ENCODE measurements at places on chromosomes 1 and 21. TPM values are rescaled to one million over a fixed set of nuclear protein-coding genes. Genes with fewer than 3 reads are reported as not detected.

GRCh38 chr1:48916130-48917069 lies 139.7 kb upstream of the BEND5 start:
- no peak for DNase-seq

DNA sequence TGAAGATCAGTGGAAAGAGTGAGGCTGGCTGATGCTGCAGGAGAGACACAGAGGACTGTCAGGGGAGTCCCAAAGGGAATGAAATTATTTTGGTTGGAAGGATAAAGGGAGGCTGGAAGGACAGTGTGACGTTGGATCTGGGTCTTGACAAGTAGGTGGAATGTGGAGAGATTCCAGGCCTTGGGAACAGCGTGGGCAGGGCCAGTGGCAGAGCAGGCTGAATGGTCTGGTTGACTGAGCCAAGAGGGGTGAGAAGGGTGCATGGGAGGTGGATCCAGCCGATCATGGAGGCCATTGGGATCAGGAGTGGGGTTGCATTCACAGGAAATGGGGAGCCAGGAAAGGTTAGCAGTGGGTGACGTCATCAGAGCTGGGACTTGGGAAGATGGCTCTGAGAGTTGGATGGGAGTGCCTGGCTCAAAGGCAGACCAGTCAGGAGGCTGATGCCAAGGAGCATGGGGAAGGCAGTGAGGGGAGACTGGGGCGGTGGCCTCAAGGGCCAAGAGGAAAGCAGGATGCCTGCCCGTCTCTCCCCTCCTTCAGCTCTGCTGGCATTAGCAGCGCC lies 146.2 kb upstream of the VAMP3 start:
- no peak for DNase-seq

GRCh38 chr1:119611701-119612113 lies 36.4 kb downstream of the ZNF697 start:
- peak; percentile 85 for DNase-seq

DNA sequence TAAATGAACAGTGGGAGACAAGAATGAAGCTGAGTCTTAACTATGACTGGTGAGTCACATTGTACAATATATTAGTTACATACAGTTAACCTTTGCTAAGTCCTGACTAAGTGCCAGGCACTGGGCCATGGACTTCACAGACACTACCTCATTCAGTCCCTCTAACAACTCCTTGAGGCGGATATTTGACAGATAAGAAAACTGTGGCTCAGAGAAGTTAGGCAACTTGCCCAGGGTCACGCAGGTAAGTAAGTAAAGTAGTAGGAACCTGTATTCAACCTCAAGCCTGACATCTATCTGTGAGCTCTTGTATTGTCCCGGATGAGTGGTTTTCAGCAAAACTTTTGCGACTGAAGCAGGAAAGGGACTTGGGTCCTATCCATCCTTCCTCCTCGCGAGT lies 62.1 kb downstream of the GNG12 start:
- no peak for DNase-seq

CNR2 gene
- 0.14 TPM for total RNA-seq

GRCh38 chr1:36534711-36535412 lies 52.1 kb upstream of the CSF3R start:
- peak; percentile 50 for DNase-seq

- no peak for DNase-seq
Measured at GRCh38 chr21:44647222-44647552, 973 bp downstream of the KRTAP10-11 start.

DNA sequence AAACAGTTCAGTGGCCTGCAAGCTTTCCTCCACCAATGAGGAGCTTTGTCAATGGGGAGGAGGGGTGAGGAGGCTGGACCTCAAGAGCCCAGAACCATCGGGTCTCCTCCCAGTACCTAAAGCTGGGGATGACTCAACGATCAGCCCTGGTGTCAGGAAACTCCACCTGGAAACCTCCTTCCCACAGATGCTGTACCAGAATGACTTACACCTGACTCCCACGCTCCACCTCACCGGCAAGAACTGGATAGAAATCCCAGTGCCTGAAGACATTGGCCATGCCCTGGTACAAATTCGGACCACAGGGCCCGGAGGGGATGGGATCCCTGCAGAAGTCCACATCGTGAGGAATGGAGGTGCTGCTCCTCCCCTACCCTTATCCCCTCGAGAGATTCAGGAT lies 11.4 kb downstream of the TMEM81 start:
- DNase-seq: no peak

RHEX gene
- 1.8 TPM for total RNA-seq

DNA sequence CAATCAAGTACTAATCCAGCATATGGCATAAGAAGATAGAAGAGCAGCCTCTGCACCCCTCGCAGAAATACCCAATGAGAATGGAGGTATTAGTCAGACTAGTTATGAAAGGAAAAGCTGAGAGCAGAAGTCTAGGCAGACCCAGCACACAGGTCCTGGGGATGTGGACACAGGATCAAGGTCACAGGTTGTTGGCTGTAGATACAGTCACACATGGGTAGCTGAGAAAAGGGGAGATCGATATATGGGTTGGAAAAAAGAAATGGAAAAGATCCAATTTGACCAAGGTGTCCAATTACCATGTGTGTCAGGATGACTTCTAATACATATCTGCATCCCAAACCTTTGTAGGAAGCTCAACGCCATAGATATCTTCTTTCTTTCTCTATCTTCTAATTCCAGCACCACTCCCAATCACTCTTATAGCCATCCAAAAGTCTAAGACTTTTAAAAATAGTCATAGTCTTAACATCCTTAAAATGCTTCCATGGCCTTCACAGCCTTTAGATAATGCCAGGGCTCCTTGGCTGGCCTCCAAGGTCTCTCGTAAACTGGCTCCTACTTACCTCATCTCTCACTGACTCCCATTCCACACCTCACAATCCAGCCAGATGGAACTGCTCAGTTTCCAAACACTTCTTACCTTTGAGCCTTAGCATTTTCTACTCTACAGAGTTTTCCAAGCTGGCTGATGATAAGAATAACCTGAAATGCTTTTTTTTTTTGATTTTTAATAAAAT lies 8.3 kb upstream of the ZC3H11B start:
- no peak for DNase-seq

DNA sequence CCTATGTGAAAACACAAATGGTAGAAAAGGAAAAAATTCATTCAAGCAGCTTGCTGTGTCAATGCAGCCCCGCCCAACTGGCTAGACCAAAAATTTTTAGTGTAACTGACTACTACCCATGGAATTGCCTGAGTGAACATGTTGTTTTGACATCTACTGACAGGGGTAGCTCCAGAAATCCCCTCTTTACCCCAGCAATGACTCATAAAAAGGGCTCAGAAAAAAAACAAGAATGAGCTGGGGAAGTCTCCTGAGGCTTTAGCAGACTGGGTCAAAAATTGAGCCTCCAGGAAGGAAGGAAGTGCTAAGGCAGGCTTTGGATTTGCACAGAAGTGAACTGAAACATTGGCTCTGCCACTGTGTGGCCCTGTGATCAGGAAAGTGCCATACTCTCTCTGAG lies 24.4 kb upstream of the FGGY start:
- no peak for DNase-seq

SPRR2B gene
- not detected for total RNA-seq

COL24A1 gene
- total RNA-seq: 0.19 TPM

ADAMTS4 gene
- total RNA-seq: 28.0 TPM

GRCh38 chr1:70090141-70090540 lies 115.2 kb downstream of the LRRC40 start:
- DNase-seq: no peak

GRCh38 chr1:185966471-185966870 lies 232.3 kb downstream of the HMCN1 start:
- DNase-seq: no peak

- DNase-seq: no peak
Measured at GRCh38 chr1:162138112-162138511, 68.6 kb downstream of the NOS1AP start.

- DNase-seq: peak; percentile 45
Measured at GRCh38 chr1:24893431-24893830, 36.6 kb downstream of the RUNX3 start.

GRCh38 chr1:225049594-225049993 lies 120.1 kb downstream of the DNAH14 start:
- DNase-seq: no peak

PRKACB gene
- total RNA-seq: 80.2 TPM
